HS-27A (cell line): ENCODE measurements at places on chromosomes 16 and 17.

- DNase-seq: no peak
These were observed at the start of gene ZNF319 for GRCh38 chr16:57999971-58000705. Gene ZNF319, minus strand, starts transcription at chr16:58000672. Its CDS starts 2,407 bp downstream, at chr16:57998265.

DNA sequence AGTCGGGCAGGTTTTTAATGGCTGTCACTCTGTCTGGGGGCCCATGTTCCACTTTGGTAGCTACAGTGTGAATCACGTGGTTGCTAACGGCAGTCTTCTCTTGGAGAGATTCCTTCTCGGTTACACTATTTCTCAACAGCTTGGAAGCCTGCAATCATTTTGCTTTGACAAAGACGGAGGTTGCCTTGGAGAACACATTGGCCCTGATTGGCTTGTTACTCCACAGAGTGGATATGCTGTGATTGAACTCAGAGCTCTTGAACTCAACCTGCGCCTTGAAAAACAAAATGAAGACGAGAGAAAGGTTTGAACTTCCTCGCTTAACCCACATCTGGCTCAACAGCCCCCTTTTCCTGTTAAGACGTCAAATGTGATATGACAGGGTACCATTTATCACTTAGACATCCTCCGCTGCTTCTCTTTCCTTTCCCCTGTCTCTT lies 218.9 kb downstream of the MAF start:
- no peak for DNase-seq

GRCh38 chr17:13352747-13353415 lies 248.8 kb downstream of the HS3ST3A1 start:
- DNase-seq: no peak

DNA sequence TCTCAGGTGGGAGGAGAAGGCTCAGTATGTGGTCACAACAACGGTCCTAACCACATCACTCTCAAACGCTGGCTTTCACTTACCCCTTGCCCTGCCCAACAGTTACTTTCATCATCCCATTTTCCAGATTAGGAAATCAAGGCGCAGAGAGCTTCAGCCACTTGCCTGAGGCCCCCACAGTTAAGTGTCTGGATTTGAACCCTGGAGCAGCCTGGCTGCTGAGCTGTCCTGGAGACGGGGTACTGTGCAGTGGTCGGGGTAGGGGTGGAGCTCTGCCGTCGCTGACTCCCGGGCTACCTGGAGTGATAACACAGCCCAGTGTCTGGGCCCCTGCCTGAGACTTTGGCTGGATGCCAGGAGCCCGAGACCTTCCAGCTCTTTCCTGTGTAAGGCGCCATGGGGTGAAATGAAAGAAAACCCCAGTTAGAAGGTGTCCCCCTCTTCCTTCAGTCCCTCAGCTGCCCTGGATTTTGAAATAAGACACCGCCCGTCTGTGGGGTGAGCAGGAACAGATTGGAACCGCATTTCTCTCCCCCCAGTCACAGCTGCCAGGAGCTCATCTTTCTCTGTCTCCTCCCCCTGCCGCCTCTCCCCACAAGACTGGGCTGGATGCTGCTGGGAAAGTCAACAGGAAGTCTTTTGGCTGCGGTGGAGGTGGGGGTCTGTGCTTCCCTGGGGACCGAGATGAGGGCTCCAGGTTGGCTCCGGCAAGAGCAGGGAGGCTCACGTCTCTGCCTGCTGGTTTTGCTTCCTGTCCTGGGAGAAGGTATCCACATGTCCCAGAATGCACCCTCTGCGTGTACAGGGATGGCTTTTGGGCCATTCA lies 280.2 kb downstream of the SEC14L1 start:
- no peak for DNase-seq

DNA sequence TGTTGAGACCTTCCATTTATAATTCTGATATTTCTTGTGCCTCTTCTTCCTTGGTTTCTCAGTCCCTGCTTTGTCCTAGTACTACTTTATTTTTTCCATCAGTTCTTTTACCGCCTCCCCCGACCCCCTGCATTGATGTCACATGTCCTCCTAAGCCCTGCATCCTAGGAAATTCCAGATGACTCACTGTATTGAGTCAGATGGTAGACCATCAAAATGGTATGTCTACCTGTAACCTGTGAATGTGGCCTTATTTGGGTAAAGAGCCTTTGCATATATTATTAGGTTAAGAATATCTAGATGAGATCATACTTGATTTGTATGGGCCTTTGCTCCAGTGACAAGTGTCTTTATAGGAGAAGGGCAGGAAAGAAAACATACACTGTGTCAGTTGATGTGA lies 515.3 kb upstream of the CA10 start:
- DNase-seq: no peak

GRCh38 chr17:11353601-11354000 lies 112.6 kb downstream of the SHISA6 start:
- DNase-seq: no peak

GRCh38 chr17:49842371-49842770 lies 5.5 kb downstream of the TAC4 start:
- DNase-seq: no peak

DNA sequence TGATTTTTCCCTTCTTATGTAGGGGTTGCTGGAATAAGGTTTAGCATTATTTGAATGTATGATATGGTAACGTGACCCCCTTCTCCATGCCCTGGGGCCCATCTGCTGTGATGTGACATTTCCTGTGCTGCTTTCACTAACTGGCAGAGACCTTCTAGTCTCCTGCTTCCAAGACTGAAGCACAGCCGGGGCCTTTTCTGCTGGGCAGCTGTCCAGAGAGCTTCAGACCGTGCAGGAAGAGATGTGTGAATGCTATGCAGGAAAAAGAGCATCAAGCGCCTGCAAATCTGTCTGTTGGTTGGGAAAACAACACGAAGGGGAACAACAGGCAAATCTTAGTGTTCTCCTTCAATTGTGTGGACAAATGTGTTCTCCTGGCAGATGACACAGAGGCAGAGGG lies 128.5 kb downstream of the SPACA3 start:
- DNase-seq: no peak

DNA sequence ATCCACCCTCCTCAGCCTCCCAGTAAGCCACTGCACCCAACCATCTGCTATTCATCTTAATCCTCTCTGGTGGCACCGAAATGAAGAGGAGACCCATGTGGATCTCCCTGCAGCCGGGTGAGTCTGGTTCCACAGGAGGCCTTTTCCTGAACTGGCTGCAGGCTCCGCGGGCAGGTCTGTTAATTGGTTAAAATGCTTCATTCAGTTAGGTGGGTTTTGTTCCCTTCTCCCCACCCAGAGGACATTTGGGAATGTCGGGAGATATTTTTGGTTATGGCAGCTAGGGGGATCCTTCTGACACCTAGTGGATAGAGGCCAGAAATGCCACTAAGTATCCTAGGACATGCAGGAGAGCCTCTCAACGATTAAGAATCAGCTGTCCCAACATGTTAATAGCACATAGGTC lies 16.7 kb downstream of the C16orf54 start:
- DNase-seq: no peak

DNA sequence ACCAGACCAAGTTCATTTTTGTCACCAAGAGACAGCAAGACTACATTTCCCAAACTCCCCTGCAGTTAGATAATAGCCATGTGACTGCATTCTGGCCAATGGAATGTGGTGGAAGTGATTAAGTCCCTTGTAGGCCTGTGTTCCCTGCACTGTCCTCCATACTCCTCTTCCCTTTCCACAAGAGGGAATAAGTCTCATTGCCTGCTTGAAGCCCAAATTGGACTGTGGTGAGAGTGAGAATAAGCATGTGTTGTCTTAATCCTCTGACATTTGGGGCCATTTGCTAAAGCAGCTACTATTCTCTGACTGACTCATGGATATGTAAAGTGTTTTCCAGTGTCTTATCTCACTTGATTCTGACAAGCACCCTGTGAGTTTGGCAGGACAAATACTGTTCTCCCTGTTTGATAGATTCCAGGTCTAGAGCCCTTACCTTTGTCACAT lies 20.7 kb downstream of the PIK3R6 start:
- no peak for DNase-seq

DNA sequence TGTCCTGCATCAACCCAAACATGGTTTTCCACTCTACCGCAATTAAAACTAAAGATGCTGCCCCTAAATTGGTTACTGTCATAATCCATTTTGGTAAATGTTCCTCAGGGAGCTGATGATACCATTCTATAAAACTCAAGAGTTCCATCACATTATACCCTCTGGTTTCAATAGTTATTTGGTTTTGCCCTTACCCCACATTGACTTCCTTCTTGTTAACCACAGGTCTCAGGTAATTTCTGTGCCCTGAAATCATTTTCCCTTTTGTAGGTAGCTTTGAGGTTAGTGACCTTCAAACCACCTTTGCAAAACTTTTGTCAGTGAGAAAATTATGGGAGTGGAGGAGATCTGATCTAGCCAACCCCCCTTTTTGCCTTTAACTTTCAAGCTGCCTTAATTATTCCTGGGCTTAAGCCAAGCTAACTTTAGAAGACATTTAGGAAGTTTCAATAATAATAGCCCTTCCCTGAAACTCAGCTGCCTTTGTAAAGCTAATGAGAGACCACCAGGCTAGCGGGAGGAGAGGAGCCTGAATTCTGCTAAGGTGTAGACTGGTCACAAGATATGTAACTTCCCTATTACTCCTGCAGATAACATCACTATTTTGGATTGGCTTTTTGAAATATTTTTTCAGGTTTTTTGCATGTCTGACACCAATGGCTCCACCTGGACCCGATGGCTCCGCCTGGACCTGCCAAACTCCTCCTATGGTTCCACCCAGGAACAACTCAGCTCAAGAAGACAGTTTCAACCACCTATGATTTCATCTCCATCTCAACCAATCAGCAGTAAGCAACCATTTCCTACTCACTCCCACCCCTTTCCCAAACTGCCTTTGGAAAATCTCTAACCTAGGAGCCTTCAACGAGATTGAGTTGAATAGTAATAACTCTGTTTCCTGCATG lies 224.9 kb downstream of the HS3ST3B1 start:
- DNase-seq: no peak

GRCh38 chr16:79632289-79632688 lies 31.8 kb upstream of the MAF start:
- DNase-seq: no peak

GRCh38 chr16:48158296-48158695 lies 2.5 kb upstream of the ABCC12 start:
- peak; percentile 54 for DNase-seq

GRCh38 chr16:63188086-63188771 lies 1152.0 kb upstream of the CDH8 start:
- no peak for DNase-seq

GRCh38 chr16:87075319-87075860 lies 241.8 kb downstream of the C16orf95 start:
- no peak for DNase-seq

GRCh38 chr16:73015612-73016487 lies 32.1 kb downstream of the ZFHX3 start:
- DNase-seq: no peak

DNA sequence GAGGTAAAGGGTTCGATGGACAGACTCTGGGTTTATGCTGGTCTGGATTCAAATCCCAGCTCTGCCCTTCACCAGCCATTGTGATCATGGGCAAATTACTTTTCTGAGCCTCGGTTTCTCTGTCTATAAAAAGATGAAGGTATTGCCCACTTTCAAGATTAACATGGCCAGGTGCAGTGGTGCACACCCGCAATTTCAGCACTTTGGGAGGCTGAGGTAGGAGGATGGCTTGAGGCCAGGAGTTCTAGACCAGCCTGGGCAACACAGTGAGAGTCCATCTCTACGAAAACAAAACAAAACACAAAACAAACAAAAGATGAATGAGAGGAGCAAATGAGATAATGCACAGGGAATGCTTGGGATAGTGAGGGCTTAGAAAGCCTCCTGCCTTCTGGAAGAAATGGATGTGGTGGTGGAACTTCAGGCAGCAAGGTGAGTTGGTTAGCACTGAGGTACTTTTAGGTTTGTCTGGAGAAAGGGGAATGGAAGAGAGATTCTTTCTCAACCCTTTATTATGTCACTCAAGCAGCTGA lies 8.5 kb downstream of the ADGRG3 start:
- no peak for DNase-seq

- no peak for DNase-seq
These were observed 51.0 kb upstream of the SREBF1 start for GRCh38 chr17:17887752-17888304.

DNA sequence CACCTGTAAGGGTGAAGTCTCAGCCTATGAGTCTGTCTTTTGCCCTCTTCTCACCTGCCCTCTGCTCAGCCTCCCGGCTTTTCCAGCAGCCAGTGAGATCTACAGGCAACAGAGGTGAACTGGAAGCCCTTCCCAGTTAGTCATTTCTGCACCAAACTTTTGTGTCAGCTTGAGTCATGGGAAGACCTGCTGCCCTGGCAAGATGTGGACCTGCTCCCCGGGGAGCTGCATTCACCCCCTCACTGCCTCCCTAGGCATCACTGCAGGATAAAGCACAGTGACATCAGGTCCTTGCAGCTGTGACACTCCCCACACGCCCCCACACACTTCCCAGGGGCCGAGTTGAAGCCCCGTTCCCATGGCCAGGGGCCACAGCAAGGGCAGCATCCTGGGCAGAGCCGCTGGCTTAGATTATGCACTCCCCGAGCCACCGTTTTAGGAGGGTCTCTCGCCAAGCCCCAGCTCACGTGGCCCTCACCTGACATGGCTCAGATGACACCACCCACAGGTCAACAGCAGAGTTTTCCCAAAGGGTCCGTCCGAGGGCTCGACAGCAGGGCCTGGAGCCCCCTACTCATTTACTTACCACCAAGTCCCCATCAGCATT lies 6.5 kb upstream of the ABR start:
- no peak for DNase-seq

DNA sequence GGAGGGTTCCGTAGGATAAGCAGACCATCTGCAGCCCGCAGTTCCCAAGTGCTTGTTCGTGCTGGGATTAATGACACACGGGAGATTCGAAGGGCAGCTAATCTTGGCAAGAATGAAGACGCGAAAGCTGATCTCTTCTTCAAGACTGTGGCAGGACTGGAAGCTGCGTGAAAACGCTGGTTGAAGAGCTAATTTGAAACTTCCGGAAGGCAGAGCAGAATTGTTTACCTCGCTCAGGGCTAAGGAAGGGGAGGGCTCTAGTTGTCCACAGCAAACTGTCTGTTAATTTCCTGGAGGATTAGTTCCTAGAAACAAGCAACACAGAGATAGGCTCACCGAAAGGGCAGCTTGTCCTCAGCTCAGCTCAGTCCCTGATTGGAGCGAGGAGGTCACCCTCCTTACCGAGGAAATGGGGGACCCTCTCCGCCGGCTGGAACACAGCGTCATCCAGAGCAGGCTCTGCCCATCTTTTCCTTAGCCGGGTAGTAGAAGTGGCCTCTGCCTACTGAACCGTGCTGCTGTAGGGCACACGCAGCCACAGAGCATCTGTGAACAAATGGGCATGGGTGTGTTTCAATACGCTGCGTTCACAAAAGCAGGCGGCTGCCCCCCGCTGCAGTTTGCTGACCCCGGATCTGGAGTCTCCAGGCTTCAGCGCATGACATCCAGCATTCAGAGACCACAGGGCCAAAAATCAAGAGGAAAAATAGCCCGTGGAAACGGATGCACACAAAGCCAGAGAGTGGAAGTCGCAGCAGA lies 16.7 kb upstream of the BAIAP2 start:
- DNase-seq: no peak

GRCh38 chr17:12187658-12188057 lies 167.0 kb downstream of the MAP2K4 start:
- DNase-seq: no peak

DNA sequence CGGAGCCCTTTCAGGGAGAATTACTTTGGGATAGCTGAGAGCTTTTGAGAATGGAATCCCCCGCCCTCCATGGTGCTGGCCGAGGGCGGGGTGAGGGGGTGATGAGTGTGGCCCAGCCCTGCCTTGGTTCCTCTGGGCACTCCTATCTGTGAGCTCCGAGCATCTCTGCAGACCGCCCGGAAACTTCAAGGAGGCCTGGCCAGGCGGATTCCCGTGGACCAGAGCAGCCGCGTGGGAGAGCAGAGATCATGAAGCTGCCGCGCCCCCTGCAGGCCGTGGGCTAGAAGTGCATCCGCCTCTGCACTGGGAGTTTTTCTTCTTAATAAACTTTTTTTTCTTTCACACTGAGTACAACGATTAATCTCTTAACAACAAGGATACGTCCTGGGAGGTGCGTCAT lies 392.9 kb upstream of the EEF2KMT start:
- no peak for DNase-seq
